ENCODE measurements at places on chromosomes 5 and 9. TPM values are rescaled to one million over a fixed set of nuclear protein-coding genes. Genes with fewer than 3 reads are reported as not detected.

HMMR gene
- 7.1 TPM for total RNA-seq

ACOT12 gene
- total RNA-seq, result not detected

GRCh38 chr9:116476002-116476401 is 211.1 kb upstream of the TRIM32 start:
- DNase-seq, result no peak

C7 gene
- total RNA-seq, result 0.13 TPM

DNA sequence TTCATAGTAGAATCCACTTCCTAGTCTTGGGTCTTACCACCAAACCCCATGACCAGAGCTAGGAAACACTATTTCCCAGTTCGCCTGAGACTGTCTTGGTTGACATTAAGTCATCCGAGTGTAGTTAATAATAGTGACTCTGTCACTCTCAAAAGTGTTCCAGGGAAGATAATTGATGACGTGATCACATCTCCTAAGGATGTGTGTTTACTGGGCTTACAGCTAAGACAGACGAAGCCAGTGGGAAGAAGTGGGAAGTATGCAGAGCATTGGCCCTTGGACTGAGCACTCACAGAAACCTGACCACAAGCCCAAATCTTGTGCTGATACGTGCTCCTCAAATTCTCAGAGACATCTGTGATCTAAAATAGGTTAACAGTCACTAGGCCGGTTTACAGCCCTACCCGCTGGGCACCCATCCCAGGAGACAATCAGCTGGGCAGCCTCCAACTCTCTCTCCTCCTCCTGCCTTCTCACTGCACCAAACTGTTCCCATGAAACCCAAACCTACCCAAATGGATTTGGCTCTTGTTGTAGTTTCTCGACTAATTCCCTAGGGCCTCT is 316.6 kb downstream of the TLE1 start:
- no peak for DNase-seq

GRCh38 chr9:91658513-91659105 is 235.0 kb upstream of the NFIL3 start:
- DNase-seq, result no peak

DNA sequence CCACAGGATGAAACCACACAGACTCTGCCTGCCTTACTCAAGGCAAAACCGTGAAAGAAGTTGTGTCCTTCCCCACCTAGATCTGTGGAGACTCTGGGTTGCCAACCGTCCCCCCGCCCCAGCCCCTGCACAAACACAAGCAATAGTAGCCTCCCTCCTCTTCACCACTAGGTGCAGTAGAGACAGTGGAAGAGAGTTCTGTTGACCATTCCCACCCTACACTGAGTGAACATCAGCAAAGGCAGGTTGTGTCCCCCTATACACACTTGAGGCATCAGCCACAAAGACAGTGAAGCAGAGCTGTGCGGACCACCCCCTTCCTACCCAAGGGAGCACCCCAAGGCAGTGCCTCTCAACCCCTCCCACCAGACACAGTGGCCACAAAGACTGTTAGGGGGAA is 223.7 kb upstream of the NFIL3 start:
- no peak for DNase-seq

- no peak for DNase-seq
Observed at GRCh38 chr9:113954591-113954990, 78.5 kb downstream of the ZNF618 start.

RNF183 gene
- not detected for total RNA-seq
